K562 (cell line): ENCODE measurements at places on chromosomes 13 and 19. TPM values are rescaled to one million over a fixed set of nuclear protein-coding genes. Genes with fewer than 3 reads are reported as not detected.

DNA sequence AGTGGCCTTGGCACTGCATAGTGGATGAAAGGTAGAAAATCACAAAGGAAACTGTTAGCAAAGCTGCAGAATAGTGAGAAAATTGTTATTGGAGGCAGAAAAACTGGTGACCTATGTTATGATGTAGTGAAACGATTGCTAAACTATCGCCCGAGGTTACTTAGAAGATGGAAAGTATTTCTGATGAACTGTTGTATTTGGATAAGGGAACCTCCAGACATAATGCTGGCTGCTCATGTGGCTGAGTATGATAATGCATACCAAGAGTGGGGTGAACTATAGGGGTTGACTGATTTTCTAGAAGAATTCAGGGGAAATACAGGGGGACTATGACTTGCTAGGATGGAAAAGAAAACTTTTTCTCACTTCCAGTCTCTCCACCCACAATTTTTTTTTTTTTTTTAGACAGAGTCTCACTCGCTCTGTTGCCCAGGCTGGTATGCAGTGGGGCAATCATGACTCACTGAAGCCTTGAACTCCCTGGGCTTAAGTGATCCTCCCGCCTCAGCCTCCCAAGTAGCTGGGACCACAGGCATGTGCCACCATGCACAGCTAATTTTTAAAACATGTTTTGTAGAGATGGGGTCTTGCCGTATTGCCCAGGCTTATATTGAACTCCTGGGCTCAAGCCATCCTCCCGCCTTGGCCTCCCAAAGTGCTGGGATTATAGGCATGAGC lies 4.4 kb upstream of the EID2 start:
- no peak overlapping the region for H3K27ac ChIP-seq
- no peak for DNase-seq
- H3K4me3 ChIP-seq = no peak overlapping the region
- H3K36me3 ChIP-seq = no peaks in the 10 kb centered on the region
- peaks cover 6% of the 10 kb centered on the region; the same call in 2 of the 3 replicates for H3K4me1 ChIP-seq

DNA sequence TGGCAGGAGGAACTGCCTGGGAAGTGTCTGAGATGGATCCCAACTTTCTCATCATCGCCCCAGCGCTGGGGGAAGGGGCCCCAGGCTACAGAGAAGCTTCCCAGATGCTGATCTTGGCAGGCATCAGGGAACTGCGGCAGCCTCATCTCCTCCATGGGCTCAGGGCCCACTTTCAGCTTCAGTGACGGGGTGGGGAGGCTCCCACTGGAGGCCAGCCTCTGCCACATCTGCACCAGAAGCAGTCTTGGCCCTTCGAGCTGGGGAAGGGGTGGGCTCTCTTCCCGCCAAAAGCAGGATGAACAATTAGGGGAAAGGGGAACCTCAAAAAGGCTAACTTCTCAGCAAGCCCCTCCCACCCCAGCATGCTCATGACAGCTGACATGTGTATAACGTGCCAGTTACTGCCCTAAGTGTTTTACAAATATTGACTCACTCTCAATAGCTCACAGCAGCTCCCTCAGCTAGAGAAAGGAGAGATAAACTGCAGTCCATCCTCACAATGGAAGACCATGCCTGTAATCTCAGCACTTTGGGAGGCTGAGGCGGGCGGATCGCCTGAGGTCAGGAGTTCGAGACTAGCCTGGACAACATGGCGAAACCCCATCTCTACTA lies 7.1 kb upstream of the S1PR2 start:
- DNase-seq = no peak
- H3K36me3 ChIP-seq = no peaks in the 10 kb centered on the region
- no peaks in the 10 kb centered on the region for H3K27me3 ChIP-seq
- no peak overlapping the region for H3K27ac ChIP-seq
- H3K4me1 ChIP-seq = peaks cover 21% of the 10 kb centered on the region

GRCh38 chr19:8404391-8405151 lies 8.5 kb upstream of the MARCHF2 start:
- DNase-seq = no peak
- peaks cover 24% of the 10 kb centered on the region for H3K4me1 ChIP-seq
- H3K4me3 ChIP-seq = no peak overlapping the region
- peaks cover 31% of the 10 kb centered on the region; the same call in 1 of the 3 replicates for H3K36me3 ChIP-seq
- no peaks in the 10 kb centered on the region for H3K27me3 ChIP-seq

PSG2 gene
- total RNA-seq = not detected in 2 replicates

- H3K27ac ChIP-seq = no peak overlapping the region
- H3K4me3 ChIP-seq = no peak overlapping the region
- peaks cover 9% of the 10 kb centered on the region for H3K36me3 ChIP-seq
- H3K4me1 ChIP-seq = no peaks in the 10 kb centered on the region
Measured at GRCh38 chr13:97356592-97356991, 77.4 kb upstream of the RAP2A start.

- no peak overlapping the region for H3K4me3 ChIP-seq
- H3K27ac ChIP-seq = no peak overlapping the region
- no peak for DNase-seq
- no peaks in the 10 kb centered on the region for H3K27me3 ChIP-seq
- no peaks in the 10 kb centered on the region for H3K4me1 ChIP-seq
- no peaks in the 10 kb centered on the region for H3K36me3 ChIP-seq
Measured at GRCh38 chr13:79108914-79109643, 297.0 kb downstream of the RBM26 start.

- peaks cover 38% of the 10 kb centered on the region for H3K27me3 ChIP-seq
- no peak overlapping the region for H3K4me3 ChIP-seq
- H3K4me1 ChIP-seq = no peaks in the 10 kb centered on the region
- DNase-seq = no peak
Measured at GRCh38 chr19:2628597-2628996, 73.9 kb downstream of the GNG7 start.

DNA sequence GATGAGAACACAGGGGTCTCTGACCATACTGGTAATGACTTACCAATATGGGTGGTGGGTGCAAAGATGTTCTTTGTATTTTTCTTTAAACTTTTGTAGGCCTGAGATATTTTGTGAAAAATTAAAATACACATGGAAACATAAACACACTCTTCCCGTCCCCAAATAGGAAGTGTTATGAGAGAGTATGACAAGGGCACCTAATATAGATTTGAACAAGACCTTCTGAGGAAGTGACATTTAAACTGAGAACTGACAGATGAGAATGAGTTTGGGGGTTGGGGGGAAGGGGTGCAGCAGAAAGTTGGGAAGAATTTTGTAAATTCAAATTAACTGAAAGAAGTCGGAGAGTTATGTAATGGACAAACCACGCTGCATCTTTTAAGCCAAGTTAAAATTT lies 224.2 kb downstream of the RGCC start:
- H3K4me1 ChIP-seq = no peaks in the 10 kb centered on the region
- no peaks in the 10 kb centered on the region for H3K27me3 ChIP-seq
- no peak overlapping the region for H3K27ac ChIP-seq
- H3K36me3 ChIP-seq = peaks cover 28% of the 10 kb centered on the region; the same call in 2 of the 3 replicates

FPR3 gene
- 0.13 and 0.22 TPM in 2 replicates for total RNA-seq

GRCh38 chr19:45156751-45157150 lies 4.0 kb downstream of the NKPD1 start:
- no peaks in the 10 kb centered on the region for H3K36me3 ChIP-seq
- no peak for DNase-seq
- peaks cover 6% of the 10 kb centered on the region; the same call in 2 of the 3 replicates for H3K27me3 ChIP-seq
- no peak overlapping the region for H3K4me3 ChIP-seq
- H3K4me1 ChIP-seq = peaks cover 72% of the 10 kb centered on the region

SIGLEC7 gene
- not detected in 2 replicates for total RNA-seq

DNA sequence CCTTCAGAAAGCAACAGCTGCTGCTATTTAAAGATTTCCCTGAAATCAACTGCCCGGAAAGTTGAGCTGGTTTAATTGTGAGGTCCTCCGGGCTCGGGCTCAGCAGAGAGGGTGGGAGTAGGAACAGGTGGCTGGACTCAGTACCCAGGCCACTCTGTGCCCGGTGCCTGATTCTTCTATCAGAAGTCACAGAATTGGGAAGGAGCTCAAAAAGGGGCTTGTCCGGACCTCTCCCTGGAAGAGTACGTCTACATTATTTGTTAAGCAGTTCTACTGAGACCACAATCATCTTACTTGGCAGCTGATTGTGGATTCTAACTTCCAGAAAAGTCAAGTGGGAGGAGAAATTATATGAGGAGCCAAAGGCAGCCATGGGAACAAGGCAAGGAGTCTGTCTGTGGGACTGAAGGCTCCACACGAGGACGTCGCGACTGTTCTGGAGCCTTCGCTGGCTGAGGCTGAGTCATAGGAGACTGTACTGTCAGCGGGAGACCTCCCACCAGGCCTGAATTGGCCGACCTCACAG lies 91.7 kb upstream of the ANKRD10 start:
- H3K27me3 ChIP-seq = no peaks in the 10 kb centered on the region
- peak; percentile 17 for DNase-seq
- peak overlapping the region; percentile 44; the same call in 2 of the 3 replicates for H3K27ac ChIP-seq
- peaks cover 11% of the 10 kb centered on the region; the same call in 2 of the 3 replicates for H3K4me1 ChIP-seq

LYPD5 gene
- 0.09 and 0.25 TPM in 2 replicates for total RNA-seq

DNA sequence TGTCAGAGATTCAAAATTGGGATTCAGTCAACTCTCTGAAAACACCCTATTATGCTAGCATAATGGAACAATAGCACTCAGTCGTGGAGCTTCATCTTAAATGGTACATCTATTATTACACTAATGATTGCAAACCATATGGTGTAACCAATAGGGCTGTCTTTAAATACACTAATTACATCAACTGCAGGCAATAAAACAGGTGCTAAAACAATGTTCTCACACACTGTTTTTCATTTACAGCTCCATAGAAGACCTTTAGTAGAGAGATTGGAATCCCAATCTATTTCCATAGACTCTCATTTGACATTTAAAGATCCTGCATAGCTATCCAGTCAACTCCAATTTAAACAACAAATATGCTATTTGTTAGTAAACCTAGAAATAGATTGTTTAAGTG lies 1917.4 kb downstream of the OLFM4 start:
- no peak overlapping the region for H3K4me3 ChIP-seq
- H3K27me3 ChIP-seq = no peaks in the 10 kb centered on the region
- DNase-seq = no peak
- no peaks in the 10 kb centered on the region for H3K36me3 ChIP-seq
- no peaks in the 10 kb centered on the region for H3K4me1 ChIP-seq

- no peak overlapping the region for H3K27ac ChIP-seq
- DNase-seq = no peak
- no peaks in the 10 kb centered on the region for H3K36me3 ChIP-seq
- H3K4me3 ChIP-seq = no peak overlapping the region
- H3K27me3 ChIP-seq = no peaks in the 10 kb centered on the region
- no peaks in the 10 kb centered on the region for H3K4me1 ChIP-seq
Measured at GRCh38 chr13:101989798-101990350, 412.0 kb downstream of the FGF14 start.

IGFLR1 gene
- total RNA-seq = 7.8 and 12.1 TPM in 2 replicates

NAA16 gene
- total RNA-seq = 11.3 and 13.6 TPM in 2 replicates

DNA sequence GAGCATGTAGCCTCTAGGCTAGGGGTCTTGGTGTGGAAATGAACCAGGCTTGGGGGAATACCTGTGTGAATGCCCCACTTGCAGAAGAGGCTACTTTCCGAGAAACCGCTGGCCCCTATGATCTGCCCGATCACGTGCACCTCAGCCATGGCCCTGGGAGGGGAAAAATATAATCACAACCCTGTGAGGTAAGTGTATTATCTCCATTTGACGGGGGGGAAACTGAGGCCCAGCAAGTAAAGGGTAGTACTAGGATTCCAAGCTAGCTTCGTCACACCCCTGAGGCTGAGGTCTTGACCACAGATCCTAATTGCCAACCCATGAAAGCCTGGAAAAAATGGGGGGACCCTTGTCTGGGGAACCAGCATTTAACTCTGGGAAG lies 587 bp downstream of the B9D2 start:
- peaks cover 27% of the 10 kb centered on the region for H3K4me1 ChIP-seq
- DNase-seq = no peak
- H3K27me3 ChIP-seq = no peaks in the 10 kb centered on the region
- peaks cover 4% of the 10 kb centered on the region; the same call in 2 of the 3 replicates for H3K36me3 ChIP-seq
- peak overlapping the region; percentile 80 for H3K4me3 ChIP-seq

DNA sequence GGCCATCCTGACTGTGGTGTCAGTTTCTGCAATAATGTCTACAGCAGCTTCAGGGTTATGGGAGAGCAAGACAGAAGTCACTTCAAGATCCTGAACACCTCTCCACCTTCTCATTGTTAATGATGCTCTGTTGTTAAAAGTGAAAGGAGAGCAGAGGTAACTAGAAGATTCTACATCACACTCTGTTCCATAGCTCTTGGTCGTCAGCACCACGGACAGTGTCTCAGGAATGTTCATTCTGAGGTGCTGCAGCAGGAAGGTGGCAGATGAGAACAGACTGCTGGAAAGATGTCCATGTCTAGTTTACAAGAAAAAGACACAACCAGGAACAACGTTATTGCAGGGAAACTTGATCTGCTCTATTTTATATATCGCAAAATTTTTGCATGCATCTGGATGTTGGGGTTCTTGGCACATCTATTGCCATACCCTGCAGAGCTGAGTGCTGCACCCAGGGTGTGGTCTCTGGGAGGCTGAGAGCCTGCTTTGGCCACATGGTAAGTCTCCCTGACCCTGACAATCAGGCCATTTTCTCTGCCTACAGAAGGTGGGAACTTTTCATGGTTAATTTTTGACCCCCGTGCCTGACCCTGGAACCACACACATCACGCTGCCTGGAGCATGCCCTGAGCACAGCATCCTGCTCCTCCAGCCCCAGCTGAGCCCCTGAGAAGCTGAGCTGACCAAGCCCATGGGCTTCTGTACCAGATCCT lies 12.7 kb downstream of the CEACAM21 start:
- no peak overlapping the region for H3K27ac ChIP-seq
- H3K4me1 ChIP-seq = no peaks in the 10 kb centered on the region
- no peaks in the 10 kb centered on the region for H3K36me3 ChIP-seq
- DNase-seq = peak; percentile 29
- no peaks in the 10 kb centered on the region for H3K27me3 ChIP-seq

TYROBP gene
- total RNA-seq = 2.7 and 2.9 TPM in 2 replicates

DNA sequence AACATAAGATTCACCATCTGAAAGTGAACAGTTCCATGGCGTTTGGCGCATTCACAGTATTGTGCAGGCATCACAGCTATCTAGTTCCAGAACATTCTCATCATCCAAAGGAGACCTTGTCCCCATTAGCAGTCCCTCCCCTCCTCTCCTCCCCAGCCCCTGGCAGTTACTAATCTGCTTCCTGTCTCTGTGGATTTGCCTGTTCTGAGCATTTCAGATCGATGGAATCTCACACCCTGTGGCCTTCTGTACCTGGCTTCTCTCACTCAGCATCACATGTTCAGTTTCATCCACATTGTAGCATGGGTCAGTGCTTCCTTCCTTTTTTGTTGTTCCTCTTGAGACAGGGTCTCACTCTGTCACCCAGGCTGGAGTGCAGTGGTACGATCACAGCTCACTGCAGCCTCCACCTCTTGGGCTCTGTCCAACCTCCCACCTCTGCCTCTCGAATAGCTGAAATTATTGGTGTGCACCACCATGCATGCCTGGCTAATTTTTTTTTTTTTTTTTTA lies 34.6 kb downstream of the CRTC1 start:
- no peaks in the 10 kb centered on the region for H3K27me3 ChIP-seq
- peaks cover 26% of the 10 kb centered on the region for H3K4me1 ChIP-seq
- no peak overlapping the region for H3K27ac ChIP-seq
- H3K4me3 ChIP-seq = no peak overlapping the region
- no peaks in the 10 kb centered on the region for H3K36me3 ChIP-seq

- H3K27me3 ChIP-seq = peaks cover 18% of the 10 kb centered on the region
- no peak for DNase-seq
- H3K4me3 ChIP-seq = no peak overlapping the region
- H3K36me3 ChIP-seq = no peaks in the 10 kb centered on the region
- no peak overlapping the region for H3K27ac ChIP-seq
Measured at GRCh38 chr13:112641456-112642089, 48.3 kb upstream of the ATP11A start.
